Activated CD4-positive, CD25-positive, alpha-beta regulatory T cell treated with anti-CD3 and anti-CD28 coated beads, Interleukin-2, amount 50 U/mL, for 72 hours (primary cell): ENCODE measurements at places on chromosomes 13 and 19.

GRCh38 chr13:34000955-34001354, 183.0 kb downstream of the RFC3 start:
- DNase-seq: no peak

GRCh38 chr19:53581871-53582279, 43.9 kb downstream of the ZNF331 start:
- DNase-seq: no peak

- no peak for DNase-seq
These were observed 2.8 kb upstream of the TPM4 start for GRCh38 chr19:16073481-16073880.

GRCh38 chr19:39218230-39219007, 14.4 kb upstream of the SYCN start:
- DNase-seq: no peak

GRCh38 chr19:3210347-3211017, 14.0 kb upstream of the CELF5 start:
- DNase-seq: peak; percentile 78

DNA sequence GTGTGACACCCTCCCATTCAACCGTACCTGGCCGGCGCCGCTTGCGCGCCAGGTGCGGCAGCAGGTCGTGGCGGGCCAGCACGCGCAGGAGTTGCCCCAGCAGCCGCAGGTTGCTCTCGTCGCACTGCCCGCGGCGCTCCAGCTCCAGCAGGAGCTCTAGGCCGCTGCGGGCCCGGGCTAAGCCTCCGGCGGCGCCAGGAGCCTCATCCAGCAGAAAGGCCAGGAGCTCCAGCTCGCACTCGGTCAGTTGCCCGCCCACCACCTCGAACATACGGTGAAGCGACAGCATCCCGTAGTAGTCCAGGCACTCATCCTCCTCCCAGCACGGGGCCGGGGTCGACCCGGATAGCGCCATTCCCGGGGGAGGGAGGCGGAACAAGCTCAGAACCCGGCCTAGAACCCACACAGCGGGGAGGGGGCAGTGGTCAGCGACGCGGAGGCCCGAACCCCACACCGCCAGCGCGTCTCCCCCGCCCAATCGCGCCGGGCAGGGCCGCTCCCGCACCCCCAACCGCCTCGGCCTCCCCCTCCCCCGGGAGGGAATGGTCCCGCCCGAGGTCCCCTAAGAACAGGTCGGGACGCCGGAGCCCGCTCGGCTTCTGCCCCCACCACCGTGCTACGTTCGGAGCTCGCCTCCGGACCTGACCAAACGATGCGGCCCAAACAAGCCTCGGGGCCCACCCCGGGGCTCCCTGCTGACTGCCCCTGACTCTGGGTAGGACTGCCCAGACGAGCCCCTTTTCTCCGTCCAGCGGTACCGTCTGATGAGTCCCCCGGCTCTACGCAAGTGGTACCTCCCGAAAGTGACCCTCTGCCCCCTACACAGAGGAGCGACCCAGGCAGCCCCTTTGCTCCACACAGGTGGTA, 591 bp downstream of the DEDD2 start:
- peak; percentile 39 for DNase-seq

GRCh38 chr19:47112997-47113849, at the start of gene ZC3H4:
ZC3H4 (minus strand) TSS chr19:47113776; CDS start chr19:47112584, 1,192 bp downstream.
- DNase-seq: peak; percentile 100

DNA sequence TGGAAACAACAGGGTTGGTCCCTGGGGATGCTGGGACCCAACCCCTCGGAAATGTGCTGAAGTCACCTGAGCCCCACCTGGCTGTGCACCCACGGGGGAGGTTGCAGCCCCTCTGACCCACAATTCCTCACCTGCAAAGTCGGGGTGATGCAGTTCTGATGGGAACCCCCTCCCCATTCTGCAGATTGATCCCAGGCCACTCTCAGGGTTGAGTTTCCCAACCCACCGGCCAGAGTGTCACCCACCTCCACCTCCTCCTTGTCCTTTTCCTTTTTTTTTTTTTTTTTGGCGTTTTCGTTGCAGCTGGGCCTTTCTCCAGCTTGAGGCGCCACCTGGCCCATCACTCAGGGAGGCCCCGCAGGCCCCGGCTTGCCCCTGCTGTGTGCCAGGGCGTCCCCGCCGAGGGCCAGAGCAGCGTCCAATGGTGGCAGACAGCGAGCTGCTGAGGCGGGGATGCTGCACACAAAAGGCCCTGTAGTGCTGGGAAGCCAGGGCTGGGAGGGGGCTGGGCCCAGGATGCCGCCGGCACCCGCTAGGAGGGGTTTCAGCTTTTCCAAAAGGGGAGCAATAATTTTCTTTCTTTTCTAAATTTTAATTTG, 4.6 kb downstream of the PIK3R2 start:
- DNase-seq: no peak

DNA sequence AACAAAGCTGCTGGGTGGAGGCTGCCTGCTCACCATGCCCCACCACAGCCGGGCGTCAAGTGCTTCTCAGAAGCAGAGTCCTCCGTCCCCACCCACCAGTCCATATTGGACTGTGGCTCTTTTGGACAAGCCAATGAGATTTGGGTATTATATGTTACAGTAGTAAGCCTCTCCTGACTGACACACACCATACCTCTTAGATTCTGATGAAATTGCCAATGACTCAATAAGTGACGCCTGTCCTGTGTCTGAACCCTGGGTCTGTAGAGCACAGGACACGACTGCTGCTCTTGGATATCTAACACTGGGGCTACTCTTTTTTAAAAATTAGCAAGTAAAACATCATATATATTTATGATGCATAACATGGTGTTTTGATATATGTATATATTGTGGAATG, 44.8 kb upstream of the UBAC2 start:
- no peak for DNase-seq

- no peak for DNase-seq
These were observed 1.4 kb upstream of the TMPRSS9 start for GRCh38 chr19:2358548-2359173.

DNA sequence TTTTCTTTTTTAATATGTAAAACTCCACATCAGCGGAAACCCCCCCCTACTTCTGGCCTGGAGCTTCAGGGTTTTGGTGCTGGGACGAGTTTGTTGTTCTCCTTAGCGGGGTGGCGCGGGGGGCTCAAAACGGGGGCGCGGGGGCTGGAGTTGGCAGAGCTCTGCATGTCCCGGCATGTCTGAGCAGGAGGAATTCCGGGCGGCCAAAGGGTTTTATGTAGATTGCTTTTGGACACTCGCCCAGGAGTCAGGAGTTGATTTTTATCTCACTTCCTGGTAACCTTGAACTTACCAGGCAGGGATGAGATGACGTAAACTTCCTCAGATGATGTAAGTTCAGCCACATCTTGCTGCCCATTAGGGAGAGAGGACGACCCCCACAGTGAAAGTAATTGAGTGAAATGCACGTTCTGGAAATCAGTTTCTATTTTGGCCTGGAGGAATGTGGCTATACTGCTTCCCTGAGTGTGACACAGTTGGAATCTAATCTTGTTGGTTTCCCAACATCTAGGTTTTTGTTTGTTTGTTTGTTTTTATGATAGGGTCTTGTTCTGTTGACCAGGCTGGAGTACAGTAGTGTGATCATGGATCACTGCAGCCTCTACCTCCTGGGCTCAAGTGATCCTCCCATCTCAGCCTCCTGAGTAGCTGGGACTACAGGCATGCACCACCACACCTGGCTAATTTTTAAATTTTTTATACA, 21.0 kb upstream of the GDF15 start:
- no peak for DNase-seq

DNA sequence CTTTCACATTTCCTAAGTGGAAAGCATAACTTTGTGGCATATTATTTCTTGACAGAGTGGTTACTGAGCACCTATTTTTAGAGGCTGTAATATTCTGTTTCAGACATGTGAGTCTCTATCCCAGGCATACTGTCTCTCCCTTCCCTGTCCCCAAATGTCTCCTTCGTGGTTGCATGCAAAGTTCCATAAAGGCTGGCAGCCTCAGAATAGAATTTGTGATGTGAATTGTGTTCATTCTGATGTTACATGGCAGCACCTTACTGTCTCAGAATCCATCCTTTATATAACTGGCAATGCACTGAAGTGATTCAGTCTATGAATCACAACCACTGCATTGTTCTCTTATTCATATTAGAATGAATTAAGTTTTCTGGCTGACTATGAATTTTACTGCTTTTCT, 89.0 kb upstream of the SLC7A1 start:
- no peak for DNase-seq

- DNase-seq: peak; percentile 79
These were observed 4.5 kb downstream of the FAM174C start for GRCh38 chr19:1279782-1280341.

DNA sequence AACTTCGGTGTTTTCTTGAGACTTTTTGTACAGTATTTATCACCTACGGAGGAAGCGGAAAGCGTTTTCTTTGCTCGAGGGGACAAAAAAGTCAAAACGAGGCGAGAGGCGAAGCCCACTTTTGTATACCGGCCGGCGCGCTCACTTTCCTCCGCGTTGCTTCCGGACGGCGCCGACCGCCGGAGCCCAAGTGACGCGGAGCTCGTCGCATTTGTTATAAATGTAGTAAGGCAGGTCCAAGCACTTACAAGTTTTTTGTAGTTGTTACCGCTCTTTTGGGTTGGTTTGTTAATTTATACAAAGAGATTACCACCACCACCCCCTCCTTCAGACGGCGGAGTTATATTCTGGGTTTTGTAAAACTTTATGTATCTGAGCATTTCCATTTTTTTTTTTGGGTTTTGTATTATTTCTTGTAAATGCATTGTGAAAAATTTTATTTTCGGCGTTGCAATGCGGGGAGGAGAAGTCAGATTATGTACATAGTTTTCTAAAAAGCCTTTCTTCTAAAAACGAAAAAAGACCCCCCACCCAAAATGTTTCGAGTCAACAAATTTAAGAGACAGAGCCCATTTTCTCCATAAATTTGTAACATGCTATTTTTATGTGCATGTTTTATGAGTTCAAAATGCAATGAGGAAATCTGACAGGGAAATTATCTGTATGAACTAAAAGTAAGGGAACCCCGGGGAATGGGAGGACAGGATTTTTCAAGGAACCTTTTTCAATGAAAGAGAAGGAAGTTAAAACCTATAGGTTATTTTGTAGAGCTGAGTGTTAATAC, 2.3 kb downstream of the SOX1 start:
- no peak for DNase-seq

DNA sequence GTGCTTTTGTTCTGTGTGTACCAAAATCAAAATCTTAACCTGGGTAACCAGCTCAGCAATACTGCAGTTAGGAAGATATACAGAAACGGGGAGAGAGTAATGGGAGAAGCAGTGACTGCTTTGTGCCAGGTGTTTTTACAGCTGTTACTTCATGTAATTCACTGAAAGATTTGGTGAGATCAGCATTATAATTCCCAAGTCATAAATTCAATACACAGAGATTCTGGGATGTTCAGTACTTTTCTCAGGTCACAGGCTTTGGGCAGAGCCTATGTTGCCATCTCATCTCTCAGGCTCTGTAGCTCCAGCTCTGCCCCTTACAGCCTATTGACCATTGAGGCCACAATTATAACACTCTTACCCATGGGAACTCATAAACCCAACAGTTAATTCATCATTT, 138.5 kb downstream of the ZAR1L start:
- DNase-seq: no peak

DNA sequence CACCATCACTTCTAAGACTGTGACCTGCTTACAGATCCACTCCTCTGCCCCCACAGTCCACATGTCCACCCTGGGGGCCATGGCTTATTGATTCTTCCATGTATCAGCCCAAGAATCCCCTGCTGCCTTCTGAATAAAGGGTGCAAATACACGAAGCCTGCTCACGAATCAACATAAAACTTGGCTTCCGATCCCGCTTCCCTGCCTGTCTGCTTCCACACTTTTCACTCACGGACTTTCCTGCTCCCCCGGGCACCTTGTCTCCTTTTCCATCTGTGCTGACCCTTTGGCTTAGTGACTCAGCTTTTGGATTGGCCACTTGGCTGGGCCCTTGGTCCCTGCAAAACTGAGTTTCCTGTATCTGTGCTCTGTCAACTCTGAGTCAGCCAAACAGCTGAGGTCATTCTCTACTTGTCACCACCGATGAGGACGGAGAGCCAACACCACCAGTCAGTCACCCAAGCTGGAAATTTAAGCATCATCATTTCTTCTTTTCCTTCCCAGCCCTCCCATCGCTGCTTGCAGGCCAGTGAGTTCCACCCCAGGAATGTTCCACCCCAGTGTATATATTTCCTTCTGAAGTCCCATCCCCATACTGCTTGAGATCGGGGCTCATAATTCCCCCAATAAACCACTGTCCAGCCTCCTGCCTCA, 11.4 kb upstream of the USP12 start:
- DNase-seq: no peak

DNA sequence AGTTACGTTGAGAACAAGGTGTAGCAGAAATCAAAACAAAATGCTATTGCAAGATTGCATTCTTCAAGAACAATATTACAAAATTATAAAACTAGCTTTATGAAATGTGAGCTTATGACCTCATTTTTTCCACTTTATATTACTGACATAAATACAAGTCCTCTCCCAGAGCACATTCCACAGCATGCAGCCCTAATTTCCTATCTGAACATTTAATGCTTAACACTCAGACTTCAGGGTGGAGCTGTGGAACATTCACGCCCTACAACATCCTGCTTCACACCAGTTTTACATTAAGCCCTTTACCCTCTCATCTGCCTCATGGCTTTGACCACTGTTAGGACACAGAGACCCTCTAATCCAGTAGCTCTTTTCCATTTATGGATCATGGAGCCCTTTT, 65.5 kb downstream of the EPSTI1 start:
- DNase-seq: no peak

DNA sequence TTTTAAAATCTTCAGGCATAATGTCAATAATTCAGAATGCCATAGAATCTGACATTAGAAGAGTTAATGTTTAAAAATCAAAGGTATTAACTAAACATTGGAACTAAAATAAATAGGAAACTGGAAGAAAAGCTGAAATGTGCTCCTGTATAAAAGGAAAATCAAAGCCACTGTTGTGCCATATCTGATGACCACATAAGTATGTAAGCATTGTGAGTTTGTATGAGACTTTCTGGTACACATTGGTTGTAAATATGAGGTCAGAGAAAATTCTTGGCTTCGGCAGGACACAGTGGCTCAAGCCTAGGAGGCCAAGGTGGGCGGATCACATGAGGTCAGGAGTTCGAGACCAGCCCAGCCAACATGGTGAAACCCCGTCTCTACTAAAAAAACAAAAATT, 48.3 kb upstream of the INTS6 start:
- DNase-seq: no peak
